ENCODE measurements at places on chromosomes 7 and 10.

GRCh38 chr7:10343108-10343507 is 630.6 kb upstream of the PHF14 start:
- no peak for DNase-seq

DNA sequence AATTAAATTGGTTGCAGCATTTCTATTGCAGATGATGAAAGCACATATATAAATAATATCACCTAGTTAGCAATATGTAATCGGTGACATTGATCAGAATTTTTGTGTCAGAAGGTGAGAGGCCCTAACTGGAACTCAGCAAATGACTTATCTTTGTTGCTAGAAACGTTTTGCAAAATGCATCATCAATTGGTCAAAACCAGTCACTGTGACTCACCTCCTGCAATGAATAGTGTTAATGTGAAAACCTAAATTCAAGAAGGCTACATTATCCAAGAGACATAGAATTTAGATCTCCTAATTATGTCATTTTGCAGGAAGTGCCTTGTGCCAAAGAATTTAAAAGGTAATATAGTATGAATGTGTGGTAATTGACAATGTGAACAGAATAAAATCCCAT is 9.8 kb upstream of the PNLIPRP3 start:
- DNase-seq: no peak

- DNase-seq: no peak
Observed at GRCh38 chr7:24871770-24872169, 108.2 kb downstream of the OSBPL3 start.

DNA sequence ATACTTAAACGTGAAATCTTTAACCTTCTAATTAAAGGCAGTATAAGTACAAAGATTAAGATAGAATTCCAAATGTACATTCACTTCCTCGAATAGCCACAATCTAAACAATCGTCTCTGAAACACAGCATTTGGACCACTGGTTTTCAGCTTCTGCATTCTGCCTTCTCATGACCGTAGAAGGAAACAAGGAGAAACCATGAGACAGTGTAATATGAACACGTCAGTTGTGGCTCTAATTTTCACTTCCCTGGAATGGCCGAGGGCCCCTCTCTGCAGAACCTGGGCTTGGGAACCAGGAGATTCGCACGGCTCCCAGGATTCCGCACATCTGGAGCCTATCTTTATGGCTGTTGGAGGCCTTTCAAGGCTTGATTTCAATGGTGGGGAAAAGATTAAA is 189.3 kb downstream of the KLF6 start:
- no peak for DNase-seq

DNA sequence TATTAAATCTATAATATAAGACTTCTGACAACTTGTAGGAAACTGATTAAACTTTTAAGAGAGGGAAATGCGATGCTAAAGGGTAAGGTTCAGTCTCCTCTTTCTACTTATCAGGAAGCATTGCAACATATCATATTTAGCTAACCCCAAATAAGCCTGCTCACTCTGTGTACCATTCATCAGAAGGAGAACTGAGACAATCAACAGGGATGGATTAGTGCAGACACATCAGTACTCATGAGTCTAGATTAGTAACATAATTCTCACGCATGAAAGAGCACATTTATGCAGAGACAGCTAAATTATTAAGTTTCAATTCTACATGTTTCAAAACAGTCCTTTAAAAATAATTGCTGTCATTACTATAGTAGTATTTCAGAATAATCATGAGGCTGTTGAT is 354.2 kb upstream of the ZWINT start:
- DNase-seq: no peak

- DNase-seq: no peak
Observed at GRCh38 chr10:115653473-115653872, 560.3 kb downstream of the ATRNL1 start.

- no peak for DNase-seq
Observed at GRCh38 chr10:117398029-117398428, 22.8 kb upstream of the PDZD8 start.

GRCh38 chr7:1054438-1054837 is 10.1 kb downstream of the GPR146 start:
- DNase-seq: no peak

DNA sequence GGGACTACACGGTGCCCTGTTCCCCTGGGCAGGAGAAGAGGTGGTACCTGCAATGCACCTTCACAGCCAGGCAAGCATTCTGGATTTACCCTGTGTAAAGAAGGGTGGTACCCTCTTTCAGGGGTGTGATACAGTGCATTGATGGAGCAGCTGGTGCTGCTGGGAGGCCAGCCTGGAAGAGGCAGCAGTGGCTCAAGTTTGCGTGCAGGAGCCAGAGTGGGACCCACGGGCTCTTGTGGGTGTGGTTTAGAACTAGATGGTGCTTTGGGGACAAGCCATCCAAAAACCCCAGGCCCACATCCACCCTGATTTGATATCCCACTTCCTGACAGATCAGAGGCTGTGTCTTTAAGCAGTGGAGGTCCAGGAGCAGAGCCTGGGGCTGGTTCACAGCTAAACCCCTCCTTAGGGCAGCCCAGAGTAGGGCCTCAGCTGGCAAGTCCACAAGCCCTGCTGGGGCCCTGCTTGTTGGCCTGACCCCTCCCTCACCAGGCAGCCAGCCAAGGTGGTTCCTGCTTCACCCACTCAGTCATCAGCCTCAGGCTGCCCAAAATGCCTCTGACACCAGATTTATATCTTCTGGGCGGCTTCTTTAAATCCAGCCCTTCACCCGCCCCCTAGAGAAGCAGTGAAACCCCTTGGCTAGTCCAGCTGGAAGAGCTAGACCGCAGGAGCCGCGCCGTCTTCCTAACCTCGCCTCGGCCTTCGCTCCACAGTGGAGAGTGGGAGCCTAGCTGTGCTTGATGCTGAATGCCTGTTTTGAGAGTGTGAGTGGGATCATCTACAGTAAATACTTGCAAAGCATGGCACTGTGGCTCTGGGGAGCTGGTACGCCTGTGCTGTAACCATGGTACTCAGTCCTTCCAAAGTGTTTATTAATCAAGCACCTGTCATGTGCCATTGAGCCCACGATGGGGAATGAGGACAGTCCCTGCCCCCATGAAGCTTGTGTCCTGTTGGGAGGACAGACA is 1.4 kb upstream of the ASIC3 start:
- DNase-seq: no peak

DNA sequence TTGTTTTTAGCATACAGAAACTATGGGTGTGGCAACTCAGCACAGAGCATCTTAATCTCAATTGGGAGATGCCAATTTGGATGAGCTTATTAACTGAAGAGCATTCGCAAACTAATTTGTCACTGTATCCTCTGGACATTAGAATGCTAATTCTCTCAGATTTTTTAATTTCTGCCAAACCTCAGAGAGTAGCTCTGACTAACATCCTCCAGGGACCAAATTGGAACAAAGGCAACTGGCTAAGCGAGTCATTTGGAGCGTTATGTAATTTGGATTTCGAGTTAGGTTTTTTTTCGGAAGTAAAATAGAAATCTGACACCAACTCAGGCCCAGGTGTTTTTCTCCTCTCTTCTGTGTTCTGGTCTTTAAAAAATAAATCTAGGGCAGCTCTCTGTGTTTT is 201.9 kb downstream of the BMPER start:
- no peak for DNase-seq

DNA sequence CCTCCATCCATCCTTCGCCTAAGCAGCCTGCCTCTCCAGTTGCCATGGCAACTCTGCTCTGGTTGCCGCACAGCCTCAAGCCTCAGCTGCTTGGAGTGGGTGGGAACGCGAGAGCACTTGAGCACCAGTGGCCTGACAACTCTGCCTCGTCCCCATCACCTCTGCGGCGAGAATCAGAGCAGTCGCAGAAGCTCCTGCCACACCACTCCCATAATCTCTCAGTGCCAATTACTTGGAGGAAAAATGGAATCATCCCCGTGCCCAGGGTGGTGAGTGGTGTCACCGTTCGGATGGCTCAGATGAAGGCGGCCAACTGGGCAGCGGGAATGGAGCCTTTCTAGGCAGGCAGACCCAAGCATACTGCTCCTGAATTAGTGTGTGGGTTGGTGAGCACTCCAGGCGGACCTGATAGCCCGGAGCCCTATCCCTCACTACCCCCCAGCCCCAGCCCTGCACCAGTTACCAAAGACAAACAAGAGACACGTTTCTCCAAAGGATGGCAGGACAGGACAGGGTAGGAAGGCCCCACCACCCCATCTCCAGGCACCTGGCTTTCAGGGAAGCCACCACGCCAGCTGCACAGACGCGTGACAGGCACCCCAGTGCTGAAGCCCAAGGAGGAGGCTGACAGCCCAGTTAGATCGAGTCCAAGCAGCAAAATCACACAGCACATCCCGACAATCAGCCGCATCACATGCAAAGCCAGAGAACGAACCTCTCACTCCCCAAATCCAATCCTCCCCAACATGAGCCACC is 335.4 kb downstream of the PTPRN2 start:
- DNase-seq: no peak

DNA sequence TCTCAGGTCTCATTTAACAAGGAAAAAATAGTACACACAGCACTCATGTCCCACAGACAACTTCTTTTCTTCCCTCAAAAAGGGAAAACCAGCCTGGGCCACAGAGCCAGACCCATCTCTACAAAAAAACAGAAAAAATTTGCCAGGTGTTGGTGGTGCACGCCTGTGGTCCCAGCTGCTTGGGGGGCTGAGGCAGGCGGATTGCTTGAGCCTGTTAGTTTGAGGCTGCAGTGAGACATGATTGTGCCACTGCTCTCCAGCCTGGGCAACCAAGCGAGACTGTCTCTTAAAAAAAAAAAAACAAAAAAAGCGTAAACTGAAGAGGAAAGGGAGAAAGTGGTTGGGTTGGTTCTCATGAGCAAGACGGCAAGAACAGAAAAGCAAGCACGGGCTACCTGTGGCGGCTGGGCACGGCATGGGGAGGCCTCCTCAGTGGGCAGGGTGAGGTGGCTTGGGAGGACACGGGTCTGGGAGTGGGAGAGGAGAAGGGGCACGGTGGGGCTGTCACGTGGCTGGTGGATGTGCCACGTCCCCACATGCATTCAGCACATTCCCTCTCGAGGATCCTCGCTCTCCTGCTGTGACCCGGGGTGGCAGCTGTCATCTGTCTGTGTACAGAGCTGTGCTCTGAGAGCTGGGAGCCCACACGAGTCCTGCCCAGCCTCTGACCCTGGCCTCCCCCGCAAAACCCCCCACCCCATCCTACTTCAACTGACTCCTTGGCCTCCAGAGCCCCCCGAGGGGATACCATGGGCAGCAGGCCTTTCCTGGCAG is 219.7 kb downstream of the MLLT10 start:
- no peak for DNase-seq
